ENCODE measurements at places on chromosomes 4 and X.

DNA sequence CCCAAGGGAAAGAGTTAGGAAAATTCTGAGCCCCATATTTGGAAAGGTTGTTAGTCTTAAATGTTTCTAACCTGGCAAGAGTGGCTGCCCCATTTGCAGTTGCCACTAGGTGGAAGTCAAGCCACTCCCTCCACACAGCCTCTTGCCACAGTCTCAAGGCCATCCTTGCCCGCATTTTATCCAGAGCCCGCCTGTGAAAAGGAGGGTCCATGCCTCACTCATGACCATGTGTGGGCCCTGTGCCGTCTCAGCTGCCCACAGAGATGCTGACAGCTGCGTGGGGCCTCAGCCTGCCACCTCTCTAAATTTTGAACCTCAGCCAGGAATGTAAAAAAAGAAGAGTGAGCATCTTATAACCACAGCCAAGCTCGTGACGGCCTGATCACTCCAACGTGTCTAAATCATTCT, 201.5 kb upstream of the FAM241A start:
- peak; percentile 49 for DNase-seq

DNA sequence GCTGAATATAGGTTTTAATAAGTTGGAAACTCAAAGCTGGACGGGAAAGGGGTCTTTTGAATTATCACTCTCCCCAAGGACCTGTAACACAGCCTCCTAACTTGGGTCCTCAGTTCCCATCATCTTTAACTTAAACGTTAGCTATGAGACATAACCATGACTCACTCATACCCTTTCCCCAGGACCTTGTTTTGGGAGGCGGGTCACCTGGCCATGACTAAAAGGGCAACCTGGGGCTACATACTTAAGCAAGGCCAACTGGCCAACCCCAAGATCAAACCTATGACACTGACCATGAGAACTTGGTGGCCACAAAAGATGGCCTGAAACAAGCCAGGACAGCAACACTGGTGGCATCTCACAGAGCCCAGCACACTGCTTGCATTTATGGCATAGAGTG, 89.0 kb downstream of the SH3KBP1 start:
- no peak for DNase-seq

GRCh38 chr4:186957952-186958555, 234.4 kb upstream of the FAT1 start:
- peak; percentile 40 for DNase-seq

- DNase-seq: peak; percentile 18
Measured at GRCh38 chrX:43552156-43552555, 103.9 kb upstream of the MAOA start.

- DNase-seq: no peak
Measured at GRCh38 chr4:159142241-159142640, 39.4 kb downstream of the RAPGEF2 start.

DNA sequence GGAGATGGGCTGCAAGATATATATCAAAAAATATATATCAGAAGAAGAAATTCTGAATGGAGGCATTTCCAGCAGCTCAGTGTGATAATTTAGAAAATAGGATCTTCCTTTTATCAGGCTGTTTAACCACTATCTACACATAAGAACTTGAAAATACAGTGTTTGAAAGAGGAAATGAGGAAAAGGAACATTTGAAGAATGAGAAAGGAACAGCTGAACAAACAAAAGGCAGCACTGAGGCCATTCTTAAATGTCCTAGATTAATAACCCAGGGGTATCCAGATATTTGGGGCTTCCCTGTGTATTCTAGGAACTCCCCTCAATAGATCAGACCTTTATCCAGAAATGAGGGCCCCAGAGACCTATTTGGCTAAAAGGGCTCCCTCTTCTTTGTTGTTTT, 4.1 kb downstream of the SLC39A8 start:
- no peak for DNase-seq

DNA sequence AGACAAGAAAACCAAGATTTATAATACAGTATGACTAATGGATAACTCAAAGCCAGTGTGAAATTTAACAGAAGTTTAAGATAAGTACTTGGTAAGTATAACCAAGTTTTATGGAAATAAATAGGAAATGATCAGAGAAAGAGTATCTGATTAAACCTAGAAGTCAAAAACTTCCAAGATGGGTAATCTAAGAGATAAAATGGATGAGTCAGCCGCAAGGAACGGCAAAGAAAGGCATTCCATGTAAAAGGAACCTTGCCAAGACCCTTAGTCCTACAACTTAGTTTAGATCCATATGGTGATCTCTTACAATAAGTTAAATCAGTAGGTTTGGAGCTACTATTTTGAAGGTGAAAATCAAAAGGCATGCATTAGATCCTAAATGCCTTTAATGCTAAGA, 34.8 kb downstream of the LIN54 start:
- DNase-seq: peak; percentile 61

DNA sequence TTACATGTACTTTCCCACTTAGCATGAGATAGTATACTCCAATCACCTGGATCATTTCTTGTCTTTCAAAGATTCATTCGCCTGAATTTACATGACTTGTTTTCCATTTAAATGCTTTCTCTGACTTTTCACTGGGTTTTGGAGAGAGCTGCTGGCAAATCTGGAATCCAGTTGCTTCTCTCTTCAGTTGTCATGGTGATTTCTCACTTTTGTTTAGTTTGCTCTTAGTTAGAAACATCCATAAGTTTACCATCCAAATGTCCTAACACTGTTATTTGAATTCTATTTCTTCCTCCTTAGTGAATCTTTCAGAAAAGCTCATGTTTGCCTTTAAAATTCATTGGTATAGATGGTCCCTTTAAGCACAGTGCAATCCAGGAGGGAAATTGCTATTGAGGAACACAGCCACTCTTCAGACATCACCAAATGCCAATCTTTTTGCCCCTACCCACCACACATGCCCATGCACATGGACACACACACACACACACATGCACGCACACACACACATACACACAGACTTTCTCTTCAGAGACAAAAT, 51.7 kb downstream of the REELD1 start:
- DNase-seq: no peak

DNA sequence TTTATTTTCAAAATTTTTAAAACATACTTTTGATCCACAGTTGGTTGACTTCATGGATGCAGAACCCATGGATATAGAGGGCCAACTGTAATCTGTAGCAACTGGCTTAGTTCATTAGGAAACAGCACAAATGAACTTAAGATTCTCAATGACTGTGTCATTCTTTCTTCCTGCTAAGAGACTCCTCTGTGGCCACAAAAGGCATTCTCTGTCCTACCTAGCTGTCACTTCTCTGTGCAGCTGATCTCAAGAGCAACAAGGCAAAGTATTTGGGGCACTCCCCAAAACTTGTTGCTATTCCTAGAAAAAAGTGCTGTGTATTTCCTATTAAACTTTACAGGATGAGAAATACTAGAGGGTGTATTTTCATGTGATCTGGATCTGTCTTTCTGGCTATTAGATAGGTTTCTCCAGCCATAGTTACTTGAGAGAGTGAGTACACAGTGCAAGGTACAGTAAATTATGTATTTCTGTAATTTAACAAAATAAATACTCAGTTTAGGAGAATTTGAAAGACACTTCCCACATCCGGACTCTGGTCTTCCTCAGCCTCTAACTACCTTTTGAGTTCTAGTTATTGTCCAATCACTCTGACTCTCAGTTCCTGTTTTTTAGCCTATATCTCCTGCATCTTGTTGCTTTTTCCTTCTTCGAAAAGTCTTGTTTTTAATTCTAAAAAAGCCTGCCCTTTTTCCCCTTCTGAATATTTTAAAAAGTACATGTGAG, 21.8 kb downstream of the TLR2 start:
- DNase-seq: no peak

GRCh38 chrX:69010339-69010738, 154.9 kb downstream of the PJA1 start:
- DNase-seq: no peak

GRCh38 chrX:137654481-137654880, 88.6 kb downstream of the ZIC3 start:
- DNase-seq: no peak

GRCh38 chrX:14274691-14275090, 245.0 kb upstream of the GEMIN8 start:
- no peak for DNase-seq

GRCh38 chr4:109969087-109969486, 56.4 kb downstream of the EGF start:
- DNase-seq: no peak

DNA sequence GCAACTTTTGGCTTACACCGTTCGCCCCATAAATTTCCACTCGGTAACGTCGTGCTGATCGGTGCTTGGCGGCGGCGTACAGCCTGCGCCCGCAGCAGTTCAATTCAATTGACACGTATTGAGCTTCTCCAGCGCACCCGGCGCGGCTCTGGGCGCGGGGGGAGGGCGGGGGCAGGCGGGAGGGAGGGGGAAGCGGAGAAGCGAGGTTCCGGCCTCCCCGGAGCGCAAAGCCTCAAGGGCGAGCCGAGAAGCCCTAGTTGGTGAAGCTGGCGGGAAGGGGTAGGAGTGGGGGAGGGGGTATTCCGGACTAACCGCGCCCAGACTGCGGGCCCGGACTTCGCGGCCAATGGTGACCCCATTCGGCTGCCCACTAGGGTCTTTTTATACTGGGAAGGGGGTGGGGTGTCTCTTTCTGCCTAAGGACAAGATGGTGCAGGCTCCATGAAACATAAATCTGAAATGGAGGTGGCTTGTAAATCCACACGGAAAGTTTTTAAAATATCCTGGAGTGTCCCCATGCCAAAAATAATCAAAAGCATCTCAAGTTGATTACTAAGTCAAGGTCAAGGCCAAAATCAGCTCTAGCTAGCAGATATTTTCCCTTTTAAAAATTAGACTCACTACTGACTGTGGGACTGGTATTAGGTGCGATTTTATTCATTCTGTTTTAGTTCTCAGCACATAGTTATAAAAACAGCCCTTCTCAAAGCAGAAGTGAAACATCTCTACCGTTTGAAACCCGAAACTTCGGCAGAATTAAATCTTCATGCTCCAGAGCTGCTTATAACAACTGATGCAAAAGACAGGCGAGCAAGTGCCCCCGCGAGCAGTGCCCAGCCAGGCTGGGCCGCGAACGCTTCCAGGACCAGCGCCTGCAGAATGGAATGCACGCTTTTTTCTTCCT, 1.5 kb upstream of the BCOR start:
- no peak for DNase-seq

- DNase-seq: no peak
Measured at GRCh38 chr4:154686838-154687237, 57.0 kb upstream of the LRAT start.

GRCh38 chrX:109880629-109881028, 122.3 kb upstream of the TMEM164 start:
- DNase-seq: no peak

DNA sequence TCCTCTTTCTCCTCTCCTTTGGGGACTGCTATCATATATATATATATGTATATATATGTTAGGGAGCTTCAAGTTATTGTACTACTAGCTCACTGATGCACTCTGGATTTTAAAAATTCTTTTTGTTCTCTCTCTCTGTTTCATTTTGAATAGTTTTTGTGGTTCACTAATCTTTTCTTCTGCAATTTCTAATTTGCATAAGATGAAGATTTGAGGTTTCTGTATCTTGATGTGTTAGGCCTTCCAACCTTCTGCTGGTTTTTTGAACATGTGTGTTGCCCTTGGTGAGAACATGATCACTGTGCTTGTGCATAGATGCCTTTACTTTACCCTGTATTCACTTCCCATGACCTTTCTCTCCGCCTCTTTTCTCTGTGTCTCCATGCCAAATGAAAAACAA, 7.8 kb upstream of the ZNF718 start:
- DNase-seq: no peak

All from A172 (cell line).